Kidney (tissue), 22 donors: ENCODE measurements at places on chromosomes 7 and 10.

- DNase-seq = no peak
Observed at GRCh38 chr10:58486821-58487220, 25.9 kb upstream of the BICC1 start.

- no peak for DNase-seq
Observed at GRCh38 chr7:127799535-127800305, 147.7 kb downstream of the SND1 start.

- DNase-seq = no peak
Observed at GRCh38 chr7:18222636-18223035, 195.0 kb upstream of the PRPS1L1 start.

GRCh38 chr10:77899690-77900089 lies 26.9 kb downstream of the DLG5 start:
- no peak for DNase-seq

DNA sequence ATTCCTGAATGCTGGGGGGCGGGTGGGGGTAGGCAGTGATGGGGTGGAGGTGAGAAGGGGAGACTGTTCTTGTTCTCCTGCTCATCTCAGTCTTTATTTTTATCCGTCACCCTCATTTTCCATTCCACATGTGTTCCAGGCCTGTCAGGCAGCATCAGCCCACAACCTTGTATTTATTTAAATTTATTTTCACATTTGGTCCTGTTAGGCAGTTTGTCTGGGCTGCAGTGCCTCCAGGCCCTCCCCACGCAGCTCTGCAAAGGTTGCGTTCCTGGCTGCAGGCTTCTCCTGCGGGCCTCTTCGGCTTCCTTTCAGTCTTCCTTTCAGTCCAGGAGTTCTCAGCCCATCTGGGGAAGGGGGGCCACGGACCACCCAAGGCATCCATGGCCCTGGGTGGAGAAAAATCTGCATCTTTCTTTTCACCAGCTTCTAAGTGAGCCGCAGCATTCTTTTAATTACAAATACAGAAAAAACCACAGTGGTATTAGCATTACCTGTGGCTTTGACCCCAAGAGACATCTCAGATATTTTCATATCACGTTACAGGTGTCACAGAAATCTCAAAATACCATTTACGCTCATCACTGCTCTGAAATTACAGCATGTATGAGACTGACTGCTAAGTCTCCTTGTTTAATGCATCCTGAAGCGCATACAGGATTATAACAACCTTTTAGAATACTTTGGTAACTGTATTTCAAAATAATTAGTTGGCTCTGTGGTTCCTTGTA lies 94.0 kb downstream of the C10orf105 start:
- DNase-seq = no peak

GRCh38 chr10:93899109-93899508 lies 5.3 kb downstream of the SLC35G1 start:
- DNase-seq = no peak

GRCh38 chr7:137978464-137979237 lies 23.2 kb downstream of the CREB3L2 start:
- peak; percentile 86 for DNase-seq

DNA sequence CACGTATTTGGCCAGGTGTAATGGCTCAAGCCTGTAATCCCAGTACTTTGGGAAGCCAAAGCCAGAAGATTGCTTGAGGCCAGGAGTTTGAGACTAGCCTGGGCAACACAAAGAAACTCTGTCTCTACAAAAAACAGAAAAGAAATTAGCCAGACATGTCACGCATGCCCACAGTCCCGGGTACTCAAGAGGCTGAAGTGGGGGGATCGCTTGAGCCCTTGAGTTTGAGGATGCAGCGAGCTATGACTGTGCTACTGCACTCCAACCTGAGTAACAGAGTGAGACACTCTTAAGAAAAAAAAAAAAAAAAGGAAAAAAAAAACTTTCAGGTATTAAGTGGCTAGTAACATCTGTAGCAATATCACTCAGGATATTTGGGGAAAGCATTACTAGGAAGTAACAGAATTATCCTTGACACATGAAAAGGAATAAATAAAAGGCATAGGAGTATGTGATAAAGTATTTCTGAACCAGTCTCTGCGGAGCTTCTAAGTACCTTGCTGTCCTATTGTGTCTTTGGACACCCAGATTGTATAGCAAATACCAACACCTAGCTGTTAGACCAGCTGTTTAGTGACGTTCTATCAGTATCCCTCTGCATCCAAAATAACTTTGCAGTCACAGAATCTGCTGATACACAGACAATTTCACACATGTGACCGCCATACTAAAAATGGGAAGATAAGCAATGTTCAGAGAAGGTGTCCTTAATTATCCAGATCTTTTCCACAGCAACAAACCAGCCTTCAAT lies 74.4 kb downstream of the CYTH3 start:
- DNase-seq = no peak

GRCh38 chr7:119090851-119091250 lies 866.3 kb downstream of the ANKRD7 start:
- DNase-seq = no peak
